ENCODE measurements at places on chromosomes 11 and 22. TPM values are rescaled to one million over a fixed set of nuclear protein-coding genes. Genes with fewer than 3 reads are reported as not detected.
A peak's percentile ranks its signal among the peaks of the same experiment; 100 is the strongest.

DNA sequence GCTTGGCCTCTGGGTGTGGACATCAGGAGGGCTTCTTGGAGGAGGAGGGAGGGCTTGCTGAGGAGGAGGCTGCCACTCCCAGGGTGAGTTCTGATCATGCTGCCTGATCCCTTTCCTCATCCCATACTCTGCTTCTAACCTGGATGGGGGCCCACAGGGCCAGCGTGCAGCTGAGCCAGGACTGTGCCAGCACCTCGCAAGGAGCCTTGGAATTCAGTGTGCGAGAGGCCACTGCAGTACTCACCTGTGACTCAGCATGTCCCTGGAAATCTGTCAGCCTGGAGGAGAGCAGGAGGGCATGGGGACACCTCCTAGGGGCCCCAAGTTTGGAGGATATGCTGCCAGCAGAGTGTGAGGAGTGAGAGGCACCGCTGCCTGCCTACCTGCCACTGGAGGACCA is 4.2 kb upstream of the GAB4 start:
- DNase-seq: no peak

- DNase-seq: no peak
Measured at GRCh38 chr11:46338988-46339666, 8.1 kb upstream of the DGKZ start.

DNA sequence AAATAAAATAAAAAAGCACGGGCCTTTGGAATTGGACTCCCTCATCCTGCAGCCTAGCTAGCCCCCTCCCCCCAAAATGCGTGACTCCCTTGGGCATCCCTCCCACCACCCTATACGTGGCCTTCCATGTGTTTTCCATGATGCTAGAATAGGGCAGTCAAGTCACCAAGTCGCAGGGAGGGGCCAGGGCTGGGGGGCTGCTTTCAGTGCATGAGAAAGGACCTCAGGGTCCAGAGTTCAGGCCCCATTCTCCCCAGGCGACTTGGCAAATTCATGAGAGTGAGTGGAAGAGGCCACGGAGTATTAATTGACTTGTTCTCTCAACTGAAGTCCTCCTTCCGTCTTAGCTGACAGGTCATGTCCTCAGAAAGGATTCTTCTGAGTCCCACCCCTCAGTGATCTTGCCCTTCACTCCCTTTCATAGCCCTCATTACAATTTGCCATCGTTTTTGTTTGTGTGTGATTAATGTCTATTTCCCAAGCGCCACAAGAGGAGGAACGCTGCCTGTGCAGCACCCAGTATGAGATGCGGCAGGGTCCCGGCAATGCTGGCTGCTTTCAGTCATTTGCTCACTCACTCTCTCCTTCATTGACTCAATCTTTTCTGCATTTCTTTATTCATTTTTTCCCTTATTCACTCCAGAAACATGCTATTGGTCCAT is 17.4 kb downstream of the LRRC32 start:
- no peak for DNase-seq

DNA sequence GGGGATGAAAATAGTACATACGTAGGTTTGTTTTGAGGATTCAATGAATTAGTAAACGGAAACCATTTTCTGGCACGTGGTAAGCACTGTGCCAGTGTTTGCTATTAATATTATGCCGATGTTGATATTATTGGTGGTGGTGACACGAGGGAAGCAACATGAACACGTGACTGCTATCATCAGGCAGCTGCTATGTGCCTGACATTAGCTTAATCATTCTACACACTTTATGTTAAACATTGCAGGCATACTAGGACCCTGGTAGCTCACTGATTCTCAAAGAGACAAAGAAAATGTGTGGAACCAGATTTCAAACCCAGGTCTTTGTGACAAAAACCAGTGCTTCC is 656 bp downstream of the SRRD start:
- DNase-seq: no peak

GRCh38 chr11:46537537-46538295 is 56.1 kb downstream of the AMBRA1 start:
- DNase-seq: peak; percentile 60

Gene DMC1
- 0.88 TPM for total RNA-seq
